ENCODE measurements at places on chromosomes 12 and 14. TPM values are rescaled to one million over a fixed set of nuclear protein-coding genes. Genes with fewer than 3 reads are reported as not detected.
A peak's percentile ranks its signal among the peaks of the same experiment; 100 is the strongest.

DNA sequence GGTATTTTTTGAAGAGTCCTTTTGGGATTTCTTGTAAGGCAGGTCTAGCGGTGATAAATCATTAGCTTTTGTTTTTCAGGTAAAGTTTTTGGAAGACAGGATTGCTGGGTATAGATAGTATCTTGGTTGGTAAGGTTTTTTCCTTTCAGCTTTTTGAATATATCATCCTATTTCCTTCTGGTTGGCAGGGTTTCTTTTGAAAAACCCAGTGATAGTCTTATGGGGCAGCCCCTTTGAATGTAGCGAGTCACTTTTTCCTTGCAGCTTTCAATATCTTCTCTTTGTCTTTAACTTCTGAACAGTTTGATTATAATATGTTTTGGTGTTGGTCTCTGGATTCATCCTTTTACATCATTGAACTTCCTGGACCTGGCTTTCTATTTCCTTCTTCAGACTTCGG, 20.2 kb downstream of the TMX1 start:
- DNase-seq: no peak

DNA sequence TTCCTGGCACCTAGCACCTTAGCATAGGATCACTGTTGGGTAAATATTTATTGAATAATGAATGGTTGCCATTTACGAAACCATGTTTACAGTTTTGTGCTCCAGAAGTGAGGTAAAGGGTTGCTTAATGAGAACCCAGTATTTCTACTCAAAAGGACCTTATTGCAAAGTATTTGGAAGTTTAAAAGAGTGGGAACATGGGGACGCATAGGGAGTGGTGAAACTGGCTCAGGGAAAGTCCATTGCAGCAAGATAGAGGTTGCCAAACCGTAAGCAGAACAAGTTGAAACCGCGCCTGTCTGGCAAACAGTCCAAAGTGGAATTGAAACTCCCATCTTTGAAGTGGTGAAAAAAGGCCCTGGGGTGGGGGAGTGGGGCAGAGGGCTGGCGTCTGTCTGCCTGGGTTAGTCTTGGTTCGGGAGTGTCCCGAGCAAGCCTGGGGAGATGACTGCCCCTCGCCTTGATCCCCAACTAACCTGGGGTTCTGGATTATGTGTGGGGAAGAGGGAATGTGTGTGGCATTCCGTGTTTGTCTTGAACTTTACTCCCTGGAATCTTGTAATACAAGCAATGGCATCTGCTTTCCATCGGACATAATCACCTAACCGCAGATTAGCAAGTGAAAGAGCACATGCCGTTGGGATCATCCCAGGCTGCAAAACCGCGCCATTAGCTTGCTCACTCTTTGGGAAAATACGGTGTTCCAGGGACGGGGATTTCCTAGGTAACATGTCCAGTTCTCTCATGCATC, 7.2 kb downstream of the ALDH2 start:
- peak; percentile 51 for DNase-seq

- peak; percentile 16 for DNase-seq
These were observed 87.4 kb upstream of the SLC38A2 start for GRCh38 chr12:46459861-46460545.

DNA sequence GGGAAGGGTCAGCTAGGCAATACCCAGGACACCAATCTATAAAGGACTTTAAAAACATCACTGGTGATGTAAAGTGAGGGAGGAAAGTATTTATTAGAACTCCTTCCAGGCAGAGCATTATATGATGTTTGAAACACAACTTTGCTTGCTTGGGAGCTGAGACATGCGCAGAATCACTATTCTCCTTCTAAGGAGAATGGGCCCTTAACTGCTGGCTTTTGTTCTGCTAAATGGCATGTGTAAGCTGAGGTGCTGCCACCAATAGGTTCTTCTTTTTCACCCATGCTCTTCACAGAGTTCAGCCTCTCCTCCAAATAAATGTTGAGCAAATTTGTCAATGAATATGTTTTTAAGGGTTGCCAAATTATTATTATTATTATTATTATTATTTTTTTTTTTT, 3.9 kb downstream of the STAC3 start:
- no peak for DNase-seq

Gene ASPG
- not detected for total RNA-seq

Gene RFLNA
- total RNA-seq: 0.20 TPM

Gene DHRS2
- 0.87 TPM for total RNA-seq

All from lung microvascular endothelial cell (primary cell).